ENCODE measurements at places on chromosomes 12 and 14. TPM values are rescaled to one million over a fixed set of nuclear protein-coding genes. Genes with fewer than 3 reads are reported as not detected.
A peak's percentile ranks its signal among the peaks of the same experiment; 100 is the strongest.

Gene DACT1
- under 0.01 TPM for total RNA-seq

Gene RPL10L
- not detected for total RNA-seq

Gene TMEM63C
- total RNA-seq: 0.44 TPM

Gene ARMH4
- total RNA-seq: 1.8 TPM

Gene GUCY2C
- total RNA-seq: not detected

Gene MYBPC1
- not detected for total RNA-seq

Gene INHBC
- total RNA-seq: not detected

Gene SMCO3
- 2.2 TPM for total RNA-seq

Gene GARIN6
- not detected for total RNA-seq

Gene PRICKLE1
- total RNA-seq: 9.4 TPM

Gene KCNJ8
- total RNA-seq: not detected

Gene IFNG-AS1
- not detected for total RNA-seq

Gene KITLG
- 10.7 TPM for total RNA-seq

Gene P2RX2
- not detected for total RNA-seq

Gene KRT1
- not detected for total RNA-seq

Gene TMEM229B
- 0.40 TPM for total RNA-seq

Gene CBLN3
- 0.20 TPM for total RNA-seq

Gene KCNC2
- not detected for total RNA-seq

Gene KLRD1
- total RNA-seq: 0.20 TPM

DNA sequence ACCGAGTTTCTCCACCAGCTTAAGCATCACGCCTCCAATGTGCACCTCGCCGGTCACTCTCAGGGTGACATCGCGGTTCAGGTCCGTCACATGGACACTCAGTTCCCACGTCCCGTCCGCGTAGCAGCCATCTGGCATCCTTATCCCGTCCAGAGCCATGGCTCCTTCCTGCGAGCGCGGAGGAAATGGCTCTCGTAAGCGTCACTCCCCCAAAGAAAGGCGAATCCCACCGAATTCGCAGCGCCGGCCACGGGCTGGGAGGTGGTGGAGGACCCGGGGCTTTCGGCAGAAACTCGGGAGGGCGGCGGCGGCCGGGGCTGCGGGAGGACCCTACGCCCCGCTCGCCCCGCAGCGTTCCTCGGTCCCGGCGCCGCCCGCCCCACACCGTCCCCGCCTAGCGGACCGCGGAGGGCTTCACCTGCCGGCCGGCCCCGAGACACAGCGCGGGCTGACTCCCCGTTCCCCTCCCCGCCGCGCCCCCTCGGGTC, 396 bp downstream of the FERMT2 start:
- DNase-seq: peak; percentile 62

GRCh38 chr14:58639198-58639565, 1.4 kb downstream of the DACT1 start:
- DNase-seq: no peak

DNA sequence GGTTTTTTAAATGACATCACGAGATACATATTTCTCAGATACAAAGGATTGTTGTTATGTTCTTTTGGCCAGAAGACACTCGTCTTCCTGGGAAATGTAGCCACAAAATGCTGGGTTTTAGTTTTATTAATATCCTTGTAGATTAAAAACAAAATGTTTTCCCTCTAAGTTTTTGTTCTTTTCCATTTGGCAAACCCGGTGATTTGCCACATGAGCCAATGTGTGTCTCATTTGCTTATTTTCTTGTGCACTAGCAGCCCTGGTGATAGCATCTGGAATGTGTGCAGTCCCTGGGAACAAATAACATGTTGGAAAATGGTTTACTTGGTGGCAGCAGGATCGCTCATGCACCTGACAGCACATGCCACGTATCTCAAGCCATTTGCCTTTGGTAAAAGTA, 61.0 kb downstream of the HMGA2 start:
- DNase-seq: peak; percentile 93

DNA sequence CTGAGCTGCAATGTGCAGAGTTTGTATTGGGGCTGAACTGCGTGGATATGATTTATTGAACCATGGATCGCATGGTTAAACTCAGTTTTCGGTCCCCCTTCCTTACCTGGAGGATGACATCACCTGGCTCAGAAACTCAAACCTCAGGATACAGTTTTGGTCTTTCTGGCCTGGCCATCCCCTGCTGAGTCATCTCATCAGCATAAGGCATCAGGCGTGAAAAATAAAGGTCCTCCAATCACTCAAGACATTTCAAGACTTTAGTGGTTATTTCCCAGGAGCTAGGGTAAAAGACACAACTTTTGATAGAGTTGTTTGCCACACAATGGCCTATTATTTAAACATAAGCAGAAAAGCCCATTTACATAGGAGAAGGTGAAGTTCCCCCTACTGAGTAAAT, 631.1 kb upstream of the TMEM132C start:
- no peak for DNase-seq

DNA sequence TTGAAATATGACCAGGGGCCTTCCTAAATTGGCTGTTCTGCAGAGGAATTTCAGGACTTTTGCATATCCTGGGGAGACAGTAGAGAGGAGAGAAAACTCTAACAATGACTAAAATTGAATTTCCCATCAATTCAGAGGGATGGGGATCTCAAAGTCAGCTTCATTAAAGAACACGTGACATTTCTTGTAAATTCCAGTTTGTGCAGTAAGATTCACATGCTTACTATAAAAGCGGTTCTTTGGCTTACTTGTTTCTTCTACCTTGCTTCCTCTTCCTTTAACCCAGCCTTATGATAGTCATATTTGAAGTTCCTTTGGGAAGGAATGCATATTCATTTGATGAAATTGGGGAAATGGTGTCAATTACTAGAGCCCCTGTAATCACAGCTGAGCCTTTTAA, 143.7 kb upstream of the GZMB start:
- no peak for DNase-seq

- peak; percentile 46 for DNase-seq
Observed at GRCh38 chr12:68483592-68484383, 126.9 kb upstream of the RAP1B start.

DNA sequence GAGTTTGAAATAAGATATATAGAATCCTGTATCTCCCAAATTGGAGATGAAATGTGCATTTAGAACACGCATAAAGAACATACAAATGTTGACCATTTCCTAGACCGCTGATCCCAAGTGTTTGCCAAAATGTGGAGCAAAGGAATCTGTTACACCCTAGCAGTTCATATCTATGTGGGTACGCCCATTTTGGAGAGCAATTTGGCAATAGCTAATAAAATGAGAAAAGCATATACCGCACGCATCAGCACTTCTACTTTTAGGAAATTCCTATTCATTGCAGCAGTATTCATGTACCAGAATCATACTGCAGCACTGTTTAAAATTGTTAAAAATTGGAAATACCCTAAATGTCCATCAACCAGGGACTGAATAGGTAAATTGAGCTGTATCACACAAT, 937.8 kb downstream of the BCL11B start:
- no peak for DNase-seq

DNA sequence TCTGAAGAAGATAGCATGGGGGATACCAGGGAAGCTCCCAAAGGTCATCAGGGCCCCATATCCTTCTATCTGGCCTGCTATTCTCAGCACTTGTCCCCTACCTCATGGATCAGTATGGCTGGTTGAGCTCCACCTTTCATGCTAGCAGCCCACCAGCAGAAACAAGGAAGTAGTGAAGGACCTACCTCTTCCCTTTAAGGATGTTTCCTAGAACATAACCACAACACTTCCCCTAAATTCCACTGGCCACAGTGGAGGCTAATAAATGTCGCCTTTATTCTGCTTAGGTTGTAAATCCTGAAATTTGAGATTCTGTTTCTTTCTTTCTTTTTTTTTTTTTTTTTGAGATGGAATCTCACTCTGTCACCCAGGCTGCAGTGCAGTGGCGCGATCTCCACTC, 128.6 kb upstream of the PARP11 start:
- no peak for DNase-seq

- DNase-seq: no peak
Observed at GRCh38 chr14:80354860-80355581, 143.7 kb upstream of the DIO2 start.

GRCh38 chr14:29709490-29709889, 218.2 kb downstream of the PRKD1 start:
- DNase-seq: no peak

DNA sequence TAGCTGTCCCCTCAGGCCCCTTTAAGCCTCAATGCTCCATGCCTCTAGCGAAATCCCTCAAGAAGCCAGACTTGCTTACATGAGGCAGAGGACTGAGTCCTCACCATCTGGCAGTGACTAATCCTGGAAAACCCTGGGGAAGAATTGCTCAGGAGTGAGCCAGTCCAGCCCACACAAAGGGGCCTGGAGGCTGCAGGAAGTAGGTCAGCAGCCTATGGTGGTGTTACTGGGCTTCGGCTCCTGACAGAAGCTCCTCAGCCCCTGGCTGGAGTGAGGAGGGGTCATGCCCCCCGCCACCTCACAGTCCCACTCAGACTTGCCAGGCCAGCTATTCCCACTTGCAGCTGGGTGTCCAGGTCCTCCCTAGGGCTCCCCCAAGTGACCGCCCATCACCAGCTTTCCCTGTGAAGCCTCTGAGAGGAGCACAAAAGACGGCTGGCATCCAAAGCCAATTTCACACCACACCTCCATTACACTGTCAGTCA, 250.5 kb downstream of the DPF3 start:
- peak; percentile 98 for DNase-seq

DNA sequence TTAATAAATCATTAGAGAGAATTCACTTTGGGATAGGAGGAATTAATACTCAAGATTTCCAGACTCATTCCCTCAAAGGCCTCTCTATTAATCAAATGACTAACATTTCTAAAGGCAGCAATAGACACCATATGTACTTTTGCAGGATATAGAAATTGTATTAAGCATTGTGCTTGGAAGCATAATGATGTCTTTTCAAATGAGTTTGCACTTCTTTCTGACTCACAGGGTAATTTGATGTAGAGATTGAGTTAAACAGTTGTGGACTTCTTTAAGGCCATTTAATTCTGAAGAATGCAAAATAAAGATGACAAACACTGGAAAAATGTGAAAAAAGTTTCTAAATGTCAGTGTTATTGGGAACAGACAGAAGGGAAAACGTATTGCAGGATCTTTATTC, 63.4 kb upstream of the CSRP2 start:
- no peak for DNase-seq

GRCh38 chr12:10130042-10130441, at the start of gene CLEC7A:
Gene CLEC7A, minus strand, starts transcription at chr12:10130199. Its CDS starts 117 bp downstream, at chr12:10130082.
- peak; percentile 35 for DNase-seq

DNA sequence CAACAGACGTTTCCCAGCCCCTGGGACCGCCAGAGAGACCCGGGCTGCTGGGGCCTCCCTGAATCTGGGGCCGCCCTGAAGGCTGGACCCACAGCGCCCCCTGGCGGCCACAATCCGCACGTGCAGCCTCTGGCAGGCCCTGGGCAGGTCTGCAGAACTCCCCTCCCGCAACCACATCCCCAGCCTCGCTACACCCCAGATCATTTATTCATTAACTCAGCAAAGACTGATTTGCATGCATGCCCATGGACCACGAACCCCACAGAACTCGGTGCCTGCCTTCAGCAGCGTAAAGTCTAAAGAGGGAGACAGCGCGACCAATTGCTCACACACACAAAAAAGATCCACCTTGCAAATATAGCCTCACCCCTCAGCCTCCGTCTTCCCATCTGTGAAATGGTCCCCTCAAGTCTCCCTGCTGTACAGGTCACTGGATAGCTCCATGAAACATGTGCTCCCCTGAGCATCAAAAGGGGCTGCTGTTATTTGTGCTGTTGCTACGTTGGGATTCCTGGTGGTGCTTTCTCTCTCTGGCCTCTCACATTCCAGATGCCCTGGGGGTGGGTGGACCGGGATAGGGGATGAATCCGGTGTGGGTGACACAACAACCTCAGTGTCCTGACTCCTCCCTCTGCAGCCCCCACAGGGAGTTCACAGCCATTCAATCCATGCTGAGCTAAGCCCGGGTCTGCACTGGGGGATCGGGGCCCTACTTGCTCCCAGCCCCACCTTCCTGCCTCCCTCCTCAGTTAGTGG, 96.4 kb downstream of the SCARB1 start:
- DNase-seq: peak; percentile 73

DNA sequence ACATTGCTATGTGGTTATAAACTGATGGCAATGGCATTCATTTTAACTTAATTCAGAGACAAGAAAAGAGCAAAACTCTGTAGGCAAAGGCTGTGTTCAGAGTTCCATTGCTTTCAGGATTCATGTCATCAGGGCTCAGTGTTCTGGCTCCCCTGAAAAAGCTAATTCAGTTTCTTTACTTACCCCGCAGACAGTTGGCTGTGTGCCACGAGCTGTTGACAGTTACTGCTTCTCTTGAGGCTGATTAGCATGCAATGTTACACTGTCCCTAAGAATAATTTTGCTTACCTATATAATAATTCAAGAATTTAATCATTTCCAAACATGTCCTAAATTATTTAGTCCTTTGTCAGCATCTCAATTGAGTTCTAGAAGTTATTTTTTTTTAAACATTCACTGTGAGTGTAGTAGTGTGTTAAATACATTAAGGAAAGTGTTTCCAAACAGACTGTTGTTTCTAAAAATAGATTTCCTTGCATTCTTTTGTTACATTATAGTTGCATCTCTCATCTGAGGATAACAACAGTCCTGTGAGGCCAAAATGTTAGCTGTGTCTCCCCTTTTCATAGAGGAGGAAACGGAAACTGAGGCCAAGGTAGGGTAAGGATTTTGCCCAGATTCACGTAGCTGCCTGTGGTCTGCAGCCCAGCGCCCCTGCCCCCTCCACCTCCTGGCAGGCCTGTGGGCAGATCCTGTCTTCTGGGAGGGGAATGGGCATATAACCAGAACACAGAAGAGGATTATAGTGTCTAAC, 98.6 kb downstream of the PELI2 start:
- DNase-seq: no peak

All from lung microvascular endothelial cell (primary cell).